AG04449 (cell line): ENCODE measurements at places on chromosomes 12 and 14.

- DNase-seq: peak; percentile 80
Observed at GRCh38 chr12:19431407-19432308, 7.6 kb upstream of the AEBP2 start.

GRCh38 chr14:94019329-94019728 is 6.8 kb upstream of the OTUB2 start:
- no peak for DNase-seq

DNA sequence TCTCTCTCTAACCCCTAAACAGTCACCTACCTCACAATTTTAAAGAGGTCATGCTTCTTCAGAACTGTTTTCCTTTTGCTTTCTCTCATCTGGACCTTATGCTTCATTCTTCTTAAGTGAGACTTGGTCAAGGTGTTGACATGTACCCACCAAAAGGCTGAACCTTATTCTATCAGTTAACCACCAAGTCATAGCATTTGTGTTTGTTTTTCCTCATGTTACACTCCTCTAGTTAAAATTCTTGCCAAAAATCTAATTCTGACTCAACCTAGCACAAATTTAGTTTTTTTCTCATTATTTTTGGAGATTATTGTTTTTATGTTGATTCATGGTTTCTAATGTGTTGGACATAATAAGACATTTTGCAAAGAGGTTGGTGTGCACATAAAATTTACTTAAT is 578.6 kb downstream of the SLC16A7 start:
- no peak for DNase-seq

GRCh38 chr14:21066882-21067502 is 3.1 kb upstream of the ARHGEF40 start:
- no peak for DNase-seq

GRCh38 chr14:56195704-56196103 is 77.5 kb downstream of the PELI2 start:
- DNase-seq: no peak

DNA sequence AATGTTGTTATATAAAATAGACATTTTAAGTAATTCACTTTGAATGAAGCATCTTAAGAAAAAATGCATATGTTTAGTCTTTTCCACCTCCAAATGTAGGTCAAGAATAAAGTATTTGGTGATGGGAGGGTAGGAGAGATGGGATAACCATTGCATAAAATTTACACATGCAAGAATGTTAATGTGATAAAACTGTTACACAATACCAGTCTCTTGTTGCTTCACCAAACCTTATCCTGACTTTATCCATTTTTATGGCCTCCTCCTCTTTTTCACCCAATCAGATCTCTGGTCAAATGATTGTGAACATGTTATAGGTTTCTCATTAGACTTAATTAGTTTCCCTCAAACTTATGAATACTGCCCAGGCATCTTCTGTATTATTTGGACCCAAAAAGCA is 994.5 kb upstream of the FLRT2 start:
- no peak for DNase-seq

- peak; percentile 2 for DNase-seq
Observed at GRCh38 chr12:29396774-29397173, 15.8 kb upstream of the ERGIC2 start.

- DNase-seq: peak; percentile 14
Observed at GRCh38 chr12:9869307-9870161, at the start of gene CLEC2B. Gene CLEC2B (minus strand): TSS chr12:9869354.

- no peak for DNase-seq
Observed at GRCh38 chr12:704516-705242, 41.4 kb upstream of the NINJ2 start.

DNA sequence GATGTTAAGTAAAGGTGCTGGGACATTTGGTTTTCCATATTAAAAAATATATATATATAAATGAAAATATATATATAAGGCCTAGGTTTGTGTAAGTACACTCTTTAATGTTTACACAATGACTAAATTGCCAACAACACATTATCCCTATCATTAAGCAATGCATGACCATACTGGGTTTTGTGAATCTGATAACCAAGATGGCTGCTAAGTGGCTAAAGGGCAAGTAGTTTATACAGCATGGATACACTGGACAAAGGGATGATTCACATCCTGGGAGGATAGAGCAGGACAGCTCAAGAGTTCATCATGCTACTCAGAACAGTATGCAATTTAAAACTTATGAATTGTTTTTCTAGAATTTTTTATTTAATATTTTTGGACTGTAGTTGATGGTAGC is 89.3 kb downstream of the FIGNL2 start:
- DNase-seq: no peak
